ENCODE measurements at places on chromosomes 7 and 10. TPM values are rescaled to one million over a fixed set of nuclear protein-coding genes. Genes with fewer than 3 reads are reported as not detected.

GRCh38 chr10:121559326-121560026 is 38.8 kb downstream of the FGFR2 start:
- no peak for DNase-seq

DNA sequence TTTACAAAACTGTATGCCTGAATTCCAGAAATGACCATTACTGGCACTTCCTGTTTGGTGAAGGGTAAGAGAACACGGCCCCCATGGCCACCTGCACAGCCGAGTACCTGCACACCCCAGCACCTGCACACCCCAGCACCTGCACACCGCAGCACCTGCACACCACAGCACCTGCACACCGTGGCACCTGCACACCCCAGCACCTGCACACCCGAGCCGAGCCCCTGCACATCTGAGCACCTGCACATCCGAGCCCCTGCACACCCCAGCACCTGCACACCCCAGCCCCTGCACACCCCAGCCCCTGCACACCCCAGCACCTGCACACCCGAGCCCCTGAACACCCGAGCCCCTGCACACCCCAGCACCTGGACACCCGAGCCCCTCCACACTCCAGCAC is 243.5 kb downstream of the DNAJB6 start:
- DNase-seq: no peak

PILRA gene
- total RNA-seq: 10.0 TPM

GPR15LG gene
- total RNA-seq: not detected

CYP3A4 gene
- total RNA-seq: 1.7 TPM
